CD4-positive, alpha-beta T cell treated with Interleukin-17A for 4 hours (primary cell): ENCODE measurements at places on chromosomes 7 and 10.

GRCh38 chr10:47285381-47286115, 14.4 kb upstream of the GDF10 start:
- DNase-seq: peak; percentile 36

GRCh38 chr7:46969303-46970130, 612.4 kb downstream of the TNS3 start:
- no peak for DNase-seq

GRCh38 chr10:31697271-31698180, 231.1 kb downstream of the ARHGAP12 start:
- DNase-seq: no peak

- DNase-seq: no peak
Measured at GRCh38 chr10:36221101-36221500, 579.0 kb upstream of the FZD8 start.

- no peak for DNase-seq
Measured at GRCh38 chr10:45463244-45464116, 89.5 kb downstream of the ALOX5 start.

DNA sequence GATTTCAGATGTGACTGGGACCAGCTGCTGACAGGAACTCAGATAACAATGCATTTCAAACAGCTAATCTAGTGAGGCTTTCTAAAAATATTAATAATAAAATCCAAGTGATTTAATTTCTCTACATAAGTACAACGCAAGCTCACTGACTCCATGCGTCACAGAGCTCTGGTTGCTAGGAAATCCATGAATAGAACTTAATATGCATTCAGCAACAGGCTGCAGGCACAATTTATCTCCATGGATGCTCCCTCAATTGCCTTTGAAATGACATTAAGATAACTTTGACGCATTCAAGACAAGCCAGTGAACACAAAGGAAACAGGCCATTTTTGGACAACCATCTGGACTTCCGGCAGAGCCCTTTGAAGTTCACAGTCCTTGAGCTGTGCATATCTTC, 118.7 kb upstream of the COL1A2 start:
- no peak for DNase-seq

- no peak for DNase-seq
Measured at GRCh38 chr10:19701427-19702052, 114.7 kb upstream of the PLXDC2 start.

GRCh38 chr7:112481833-112482670, 1.3 kb downstream of the LSMEM1 start:
- no peak for DNase-seq
